Left cardiac atrium (tissue), 4 donors: ENCODE measurements at places on chromosomes 7 and 10. TPM values are rescaled to one million over a fixed set of nuclear protein-coding genes. Genes with fewer than 3 reads are reported as not detected.

- no peak for DNase-seq
Observed at GRCh38 chr10:33617381-33618080, 283.1 kb upstream of the NRP1 start.

- DNase-seq = peak; percentile 73
Observed at GRCh38 chr7:1460821-1461645, 1.8 kb upstream of the MICALL2 start.

- no peak for DNase-seq
Observed at GRCh38 chr10:48592346-48592745, 12.5 kb downstream of the ARHGAP22 start.

DNA sequence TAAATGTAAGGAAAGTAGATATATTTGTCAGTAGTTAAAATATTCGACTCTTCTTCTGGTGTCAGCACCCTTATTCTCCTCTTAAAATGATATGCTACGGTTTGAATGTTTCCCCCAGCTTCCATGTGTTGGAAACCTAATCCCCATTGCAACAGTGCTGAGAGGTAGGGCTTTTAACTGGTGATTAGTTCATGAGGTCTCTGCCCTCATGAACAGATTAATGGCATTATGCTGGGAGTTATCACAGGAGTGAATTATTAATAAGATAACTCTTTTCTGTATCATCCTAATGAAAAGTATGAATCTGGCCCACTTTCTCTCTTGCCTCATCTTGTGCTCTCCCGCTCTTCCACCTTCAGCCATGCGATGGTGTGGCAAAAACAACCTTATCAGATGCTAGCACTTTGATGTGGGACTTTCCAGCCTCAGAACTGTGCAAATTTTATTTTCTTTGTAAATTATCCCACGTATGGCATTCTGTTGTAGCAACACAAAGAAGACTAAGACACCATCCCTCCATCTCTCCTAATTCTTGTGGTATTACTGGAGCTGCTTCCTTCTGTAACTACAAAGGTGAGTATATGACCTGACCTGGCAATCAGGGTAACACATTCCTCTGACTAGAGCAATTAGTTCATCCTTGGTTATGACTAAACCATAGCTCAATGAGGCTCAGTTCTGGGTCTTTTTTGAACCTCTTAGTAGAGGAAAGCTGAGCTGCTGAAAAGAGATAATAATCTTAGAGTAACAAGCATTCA, 171.1 kb upstream of the TMEM196 start:
- no peak for DNase-seq

GRCh38 chr7:88057655-88058054, 123.6 kb downstream of the ADAM22 start:
- DNase-seq = no peak

PDGFA gene
- 27.5 TPM for total RNA-seq

LCOR gene
- 20.2 TPM for total RNA-seq

- DNase-seq = no peak
Observed at GRCh38 chr7:93981480-93981874, 22.7 kb downstream of the BET1 start.

DNA sequence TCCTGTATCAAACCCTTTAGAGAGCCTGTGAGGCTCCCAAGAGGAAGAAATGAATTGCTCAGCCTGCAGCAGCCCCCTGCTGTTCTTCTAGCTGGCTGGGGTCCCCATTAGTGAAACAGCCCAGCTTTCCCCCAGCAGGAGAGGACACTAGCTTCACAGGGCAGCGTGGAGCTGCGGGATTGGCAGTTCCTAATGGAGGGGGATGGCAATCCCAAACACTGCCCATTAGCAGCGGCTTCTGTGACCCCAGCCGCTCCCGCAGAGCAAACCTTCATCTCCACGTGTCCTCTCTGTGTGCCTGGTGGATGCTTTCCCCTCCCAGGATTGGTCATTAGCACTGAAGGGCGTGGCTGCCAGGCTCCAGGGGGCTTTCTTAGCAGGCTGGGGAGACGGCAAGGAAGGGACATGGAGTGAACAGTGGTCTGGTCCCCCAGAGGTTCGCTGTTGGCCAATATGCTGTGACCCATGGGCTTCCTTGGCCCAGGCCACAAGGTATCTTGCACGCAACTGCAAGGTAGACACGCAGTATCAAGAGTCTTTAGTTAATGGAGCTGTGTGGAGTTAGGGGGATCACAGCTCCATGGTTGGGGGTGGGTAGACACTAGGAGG, 322.5 kb upstream of the ZMIZ1 start:
- DNase-seq = no peak

OPN1SW gene
- total RNA-seq = not detected

DNA sequence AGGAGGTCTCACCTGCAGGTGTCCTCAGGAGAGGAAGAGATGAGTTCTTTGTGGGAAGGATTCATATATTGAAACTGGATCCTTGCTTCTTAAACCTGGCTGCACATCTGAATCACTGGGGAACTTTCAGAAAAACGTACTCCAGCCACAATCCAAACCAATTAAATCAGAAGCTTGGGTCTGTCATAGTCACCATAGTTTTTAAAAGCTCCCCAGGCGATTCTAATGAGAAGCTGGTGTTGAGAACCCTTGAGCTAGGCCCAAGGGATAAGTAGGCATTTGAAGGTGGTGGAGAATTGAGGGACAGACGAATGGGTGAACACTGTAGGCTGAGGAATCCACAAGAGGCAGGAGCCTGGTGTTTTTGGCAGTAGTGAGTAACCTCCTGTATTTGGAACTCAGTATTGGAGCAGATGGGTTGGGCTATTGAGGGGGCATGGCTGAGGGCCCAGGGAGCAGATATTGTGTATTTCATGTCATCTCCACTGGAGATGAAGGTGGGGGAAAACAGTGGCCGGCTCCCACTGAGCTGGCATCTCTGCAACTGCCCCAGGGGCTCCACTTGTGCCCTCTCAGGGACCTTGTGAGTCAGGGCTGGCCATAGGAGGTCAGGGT, 14.5 kb downstream of the ADCYAP1R1 start:
- no peak for DNase-seq

STEAP1B gene
- 1.7 TPM for total RNA-seq

GRCh38 chr10:86363184-86363832, 3.3 kb downstream of the GRID1 start:
- peak; percentile 35 for DNase-seq

- DNase-seq = no peak
Observed at GRCh38 chr10:77392236-77392721, 245.3 kb downstream of the KCNMA1 start.

DNA sequence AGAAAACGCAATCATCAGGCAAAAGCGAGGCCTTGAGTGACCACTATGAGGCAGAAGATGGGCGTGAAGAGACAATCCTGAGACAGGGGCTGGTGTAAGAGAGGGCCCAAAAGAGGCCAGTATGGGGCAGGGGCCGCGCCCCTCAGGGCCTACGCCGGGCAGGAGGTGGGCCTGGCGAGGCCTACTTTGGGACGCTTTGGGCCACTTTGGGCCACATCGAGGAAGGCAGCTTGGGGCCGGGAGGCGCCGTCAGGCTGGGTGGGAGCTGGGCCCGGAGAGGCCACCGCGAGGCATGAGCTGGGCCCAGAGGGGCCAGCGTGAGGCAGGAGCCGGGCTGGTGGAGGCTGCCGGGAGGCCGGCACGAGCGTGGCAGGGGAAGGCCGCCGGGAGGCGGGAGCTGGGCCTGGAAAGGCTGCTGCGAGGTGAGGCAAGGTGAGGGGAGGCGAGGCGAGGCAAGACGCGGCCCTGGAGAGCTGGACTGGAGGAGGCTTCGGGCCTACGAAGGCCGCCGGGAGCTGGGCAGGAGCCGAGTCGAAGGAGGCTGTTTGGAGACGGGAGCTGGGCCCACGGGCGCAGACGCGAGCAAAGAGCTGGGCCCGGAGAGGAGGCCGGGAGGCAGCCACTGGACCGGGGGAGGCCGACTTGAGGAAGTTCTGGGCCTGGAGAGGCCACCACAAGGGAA, 171.3 kb downstream of the TPST1 start:
- no peak for DNase-seq

OAT gene
- 51.1 TPM for total RNA-seq

- no peak for DNase-seq
Observed at GRCh38 chr10:99233000-99233688, 2.5 kb downstream of the HPSE2 start.

DNA sequence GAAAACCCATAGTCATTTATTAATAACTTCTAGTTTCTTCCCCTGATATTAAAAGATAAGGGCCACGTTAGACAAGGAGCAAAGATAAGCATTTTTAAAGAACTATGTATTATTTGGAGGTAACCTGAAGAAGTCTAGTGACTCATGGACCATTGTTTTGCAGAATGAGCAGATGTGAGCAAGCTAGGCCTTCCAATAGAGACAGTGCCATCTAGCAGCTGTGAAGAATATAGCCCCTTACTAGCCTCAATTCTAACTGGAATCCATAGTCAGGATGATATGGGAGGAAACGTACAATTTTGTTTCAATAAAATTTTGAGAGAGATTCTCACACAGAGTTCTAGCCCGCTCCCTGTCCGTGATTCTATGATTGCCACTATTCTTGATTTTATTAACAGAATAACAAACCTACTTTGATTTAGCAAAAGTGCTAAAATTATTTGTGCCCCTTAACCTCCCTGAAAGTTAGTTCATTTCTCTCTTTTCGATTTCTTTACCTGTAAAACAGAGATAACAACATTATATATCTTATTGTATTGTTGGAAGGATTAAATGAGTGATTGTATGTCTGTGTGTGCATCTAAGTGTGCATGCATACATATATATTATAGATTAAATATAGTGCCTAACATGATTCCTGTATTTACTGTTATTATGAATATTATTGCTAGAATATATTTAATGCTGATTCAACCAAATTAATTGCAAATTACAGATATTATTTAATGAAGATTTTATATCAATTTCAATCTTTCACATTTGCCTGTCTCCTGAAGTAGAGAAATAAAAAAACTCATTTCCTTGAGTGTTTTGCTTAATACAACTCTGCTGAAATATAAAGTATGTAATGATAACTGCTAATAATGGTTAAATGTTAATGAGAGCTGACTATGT, 22.7 kb downstream of the FAM237B start:
- DNase-seq = no peak

ARHGAP22 gene
- 6.0 TPM for total RNA-seq

DNA sequence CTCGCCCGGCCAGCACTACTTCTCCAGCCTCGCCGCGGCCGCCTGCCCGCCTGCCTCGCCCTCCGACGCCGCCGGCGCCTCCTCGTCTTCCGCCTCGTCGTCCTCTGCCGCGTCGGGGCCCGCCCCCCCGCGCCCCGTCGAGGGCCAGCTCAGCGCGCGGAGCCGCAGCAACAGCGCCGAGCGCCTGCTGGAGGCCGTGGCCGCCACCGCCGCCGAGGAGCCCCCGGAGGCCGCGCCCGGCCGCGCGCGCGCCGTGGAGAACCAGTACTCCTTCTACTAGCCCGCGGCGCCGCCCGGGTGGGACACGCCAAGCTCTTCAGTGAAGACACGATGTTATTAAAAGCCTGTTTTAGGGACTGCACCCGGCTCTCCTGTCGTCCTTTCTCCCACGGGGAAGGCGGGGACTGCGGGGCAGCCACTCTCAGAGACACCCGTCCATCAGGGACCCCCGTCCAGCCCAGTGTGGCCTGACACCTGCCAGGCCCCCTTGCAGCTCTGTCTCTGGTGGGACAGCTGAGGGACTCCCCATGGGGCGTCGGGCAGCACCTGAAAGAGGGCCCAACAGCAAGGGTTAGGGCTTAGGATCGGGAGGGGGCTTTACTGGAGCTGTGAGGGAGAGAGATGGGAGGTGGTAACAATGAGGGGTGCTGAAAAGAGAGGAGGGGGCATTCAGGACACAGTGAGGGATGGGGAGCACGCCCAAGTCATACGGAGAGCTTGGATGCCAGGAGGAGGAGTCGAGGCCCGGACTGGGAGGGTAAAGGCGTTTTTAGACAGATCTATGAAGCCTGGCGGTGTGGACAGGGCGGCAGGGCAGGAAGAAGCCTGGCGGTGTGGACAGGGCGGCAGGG, 34.7 kb downstream of the SPDYE6 start:
- peak; percentile 43 for DNase-seq

DNA sequence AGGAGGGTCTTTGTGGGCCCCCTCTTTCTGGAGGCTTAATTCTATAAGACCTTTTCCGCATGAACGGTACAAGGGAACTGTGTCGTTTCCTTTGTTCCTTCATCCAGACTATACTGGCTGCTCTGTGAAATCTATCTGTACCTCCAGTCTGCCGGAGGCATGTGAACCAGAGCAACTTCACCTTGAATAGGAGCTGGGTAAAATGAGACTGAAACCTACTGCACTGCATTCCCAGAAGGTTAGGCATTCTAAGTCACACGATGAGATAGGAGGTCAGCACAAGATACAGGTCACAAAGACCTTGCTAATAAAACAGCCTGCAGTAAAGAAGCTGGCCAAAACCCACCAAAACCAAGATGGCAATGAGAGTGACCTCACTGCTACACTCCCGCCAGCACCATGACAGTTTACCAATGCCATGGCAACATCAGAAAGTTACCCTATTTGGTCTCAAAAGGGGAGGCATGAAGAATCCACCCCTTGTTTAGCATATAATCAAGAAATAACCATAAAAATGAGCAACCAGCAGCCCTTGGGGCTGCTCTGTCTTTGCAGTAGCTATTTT, 36.8 kb upstream of the INPP5F start:
- DNase-seq = no peak

DNA sequence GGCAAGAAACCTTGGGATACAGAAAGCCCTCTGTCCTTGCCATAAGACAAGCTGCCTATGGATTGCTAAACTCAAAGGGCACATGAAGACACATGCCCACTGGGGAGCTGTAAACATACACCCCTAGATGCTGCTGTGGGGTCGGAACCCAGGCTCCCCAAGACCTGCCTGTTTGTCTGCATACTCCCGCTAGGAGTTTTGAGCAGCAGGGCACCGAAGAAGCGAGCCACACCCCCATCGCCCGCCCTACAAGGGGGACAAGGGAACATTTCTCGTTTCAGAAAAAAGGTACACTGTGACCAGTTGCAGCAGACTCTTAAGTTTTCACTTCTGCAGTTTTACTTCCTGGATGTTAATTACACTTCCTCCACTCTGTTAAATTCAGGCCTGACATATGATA, 680.2 kb upstream of the GHITM start:
- no peak for DNase-seq

DNA sequence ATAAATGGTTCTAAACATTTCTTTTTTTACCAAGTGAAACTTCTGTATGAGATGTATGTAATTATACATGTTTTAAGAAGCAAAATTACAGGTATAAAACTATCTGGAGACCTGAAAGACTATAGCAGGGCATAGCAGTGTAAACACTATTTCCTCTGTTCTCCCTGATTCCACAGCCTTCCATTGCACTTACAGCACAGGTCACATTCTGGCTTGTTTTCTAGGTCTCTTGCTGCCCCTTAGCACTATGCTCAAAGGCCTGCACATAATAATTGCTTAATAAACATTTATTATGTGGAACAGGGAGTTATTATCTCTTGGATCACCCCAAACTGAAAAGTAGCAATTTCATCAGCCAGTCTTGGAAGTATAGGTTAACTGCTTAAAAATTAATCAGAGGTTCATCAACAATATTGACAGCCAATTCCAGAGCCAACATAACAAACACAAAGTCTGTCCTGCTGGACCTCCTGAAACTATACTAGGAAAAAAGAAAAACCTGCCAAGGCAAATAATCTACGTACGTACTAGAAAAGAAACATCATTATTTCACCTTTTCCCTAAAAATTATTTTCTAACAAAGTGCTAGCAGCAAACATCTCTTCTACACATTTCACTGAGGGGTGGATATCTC, 43.2 kb downstream of the PANK1 start:
- no peak for DNase-seq
